ENCODE measurements at places on chromosomes 5 and 9. TPM values are rescaled to one million over a fixed set of nuclear protein-coding genes. Genes with fewer than 3 reads are reported as not detected.

RLN2 gene
- not detected for total RNA-seq

NR4A3 gene
- total RNA-seq: 0.58 TPM

TSSK1B gene
- total RNA-seq: not detected

ECM2 gene
- 22.6 TPM for total RNA-seq

FGFR4 gene
- total RNA-seq: 4.1 TPM

CAMK4 gene
- total RNA-seq: 25.1 TPM

SOWAHA gene
- 6.8 TPM for total RNA-seq

COL5A1 gene
- 35.2 TPM for total RNA-seq

POU5F2 gene
- total RNA-seq: 4.9 TPM

TMEM174 gene
- total RNA-seq: not detected

MACIR gene
- 3.6 TPM for total RNA-seq

IFNB1 gene
- not detected for total RNA-seq

SERF1A gene
- 9.2 TPM for total RNA-seq

BICD2 gene
- 20.4 TPM for total RNA-seq

FBN2 gene
- total RNA-seq: 42.8 TPM

WDR38 gene
- total RNA-seq: not detected

TAS2R1 gene
- total RNA-seq: not detected

HMCN2 gene
- total RNA-seq: 1.7 TPM

TMEM171 gene
- 2.2 TPM for total RNA-seq

FOXD4L6 gene
- not detected for total RNA-seq

POLR3G gene
- total RNA-seq: not detected

FBLL1 gene
- total RNA-seq: not detected

CCL21 gene
- 51.3 TPM for total RNA-seq

MUSK gene
- 15.4 TPM for total RNA-seq

GPR151 gene
- total RNA-seq: not detected

SHISAL2B gene
- not detected for total RNA-seq

LRRC19 gene
- total RNA-seq: not detected

NMUR2 gene
- total RNA-seq: not detected

SH3RF2 gene
- total RNA-seq: 59.6 TPM

PCDHB14 gene
- total RNA-seq: not detected

ARL15 gene
- total RNA-seq: 43.3 TPM

IER5L gene
- 30.4 TPM for total RNA-seq

SH3TC2 gene
- 0.58 TPM for total RNA-seq

GDA gene
- 7.5 TPM for total RNA-seq

CCDC152 gene
- 3.2 TPM for total RNA-seq

PCDHGA6 gene
- total RNA-seq: 4.4 TPM

ROR2 gene
- total RNA-seq: 18.7 TPM

CDC20B gene
- total RNA-seq: not detected

CDH9 gene
- total RNA-seq: not detected

TMEM267 gene
- 1.7 TPM for total RNA-seq

SLIT3 gene
- total RNA-seq: 17.8 TPM

DIRAS2 gene
- 1.1 TPM for total RNA-seq

Data from stomach (tissue), 19 donors.